ENCODE measurements at places on chromosomes 2 and 18. TPM values are rescaled to one million over a fixed set of nuclear protein-coding genes. Genes with fewer than 3 reads are reported as not detected.

DNA sequence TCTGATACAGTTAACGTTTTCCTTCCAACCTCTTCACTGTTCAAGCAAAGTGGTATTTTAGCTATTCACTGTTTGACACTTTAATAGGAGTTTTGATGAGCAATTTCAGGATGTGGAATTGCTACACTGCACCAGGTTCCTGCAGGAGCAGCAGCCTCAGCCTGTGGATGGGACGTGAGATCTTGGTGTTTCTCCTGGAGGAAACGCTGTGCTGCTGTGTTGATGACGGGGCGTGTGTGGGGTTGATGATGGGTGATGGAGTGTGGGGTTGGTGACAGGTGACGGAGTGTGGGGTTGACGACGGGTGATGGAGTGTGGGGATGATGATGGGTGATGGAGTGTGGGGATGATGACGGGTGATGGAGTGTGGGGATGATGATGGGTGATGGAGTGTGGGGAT lies 98.9 kb downstream of the RTP5 start:
- no peak for DNase-seq

DNA sequence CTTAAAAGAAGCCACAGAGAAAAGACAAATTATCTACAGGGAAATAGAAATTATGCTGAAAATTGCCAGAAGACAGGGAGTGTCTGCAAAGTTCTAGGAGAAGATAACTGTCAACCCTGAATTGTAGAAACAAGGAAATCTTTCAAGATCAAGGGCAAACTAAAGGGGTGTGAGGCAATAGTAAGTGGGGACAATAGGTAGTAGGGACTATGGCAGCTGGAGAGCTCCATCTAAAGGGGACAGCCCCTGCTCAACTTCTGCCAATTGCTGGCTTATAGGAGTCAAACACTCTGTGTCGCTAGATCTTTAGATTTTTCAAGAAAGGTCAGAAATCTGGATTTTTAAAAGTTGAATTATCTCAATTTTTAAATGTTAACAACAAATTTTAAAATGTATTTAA lies 10.1 kb upstream of the ST3GAL5 start:
- no peak for DNase-seq

- DNase-seq = no peak
Observed at GRCh38 chr2:18474700-18475099, 85.8 kb downstream of the RDH14 start.

DNA sequence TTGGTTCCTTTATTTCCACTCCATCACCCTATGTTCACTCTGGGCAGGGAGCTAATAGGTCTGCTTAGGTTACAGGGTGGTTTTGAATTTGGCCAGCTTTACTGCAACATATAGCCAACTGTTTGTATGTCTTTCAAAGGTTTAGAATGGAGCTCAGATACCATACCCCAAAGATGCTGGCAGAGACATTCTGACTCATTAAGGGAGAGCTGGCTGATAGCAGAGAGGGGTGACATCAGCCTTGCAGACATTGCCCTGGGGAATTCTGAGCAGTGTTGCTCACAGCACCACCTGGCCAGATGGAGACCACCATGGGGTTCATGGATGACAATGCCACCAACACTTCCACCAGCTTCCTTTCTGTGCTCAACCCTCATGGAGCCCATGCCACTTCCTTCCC lies 2.1 kb downstream of the PROKR1 start:
- DNase-seq = no peak

DNA sequence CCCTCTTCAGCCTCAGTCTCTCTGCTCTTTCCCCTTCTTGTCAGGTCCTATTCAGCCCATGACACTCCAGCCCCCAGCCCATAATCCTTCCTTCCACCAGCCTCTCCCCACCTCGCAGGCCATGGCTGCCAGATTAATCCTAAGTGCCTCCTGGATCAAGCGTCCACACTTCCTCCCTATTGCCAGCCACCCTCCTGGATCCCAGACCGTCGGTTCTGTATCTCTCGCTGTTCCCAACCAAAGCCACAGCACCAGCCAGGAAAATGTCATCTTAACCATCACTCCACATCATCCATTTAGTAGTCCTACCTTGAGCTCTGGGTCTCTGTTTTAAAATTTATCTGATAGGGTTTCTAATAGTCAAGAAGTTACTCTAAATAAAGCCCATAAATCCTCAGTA lies 49.5 kb downstream of the NDUFA10 start:
- DNase-seq = no peak

DNA sequence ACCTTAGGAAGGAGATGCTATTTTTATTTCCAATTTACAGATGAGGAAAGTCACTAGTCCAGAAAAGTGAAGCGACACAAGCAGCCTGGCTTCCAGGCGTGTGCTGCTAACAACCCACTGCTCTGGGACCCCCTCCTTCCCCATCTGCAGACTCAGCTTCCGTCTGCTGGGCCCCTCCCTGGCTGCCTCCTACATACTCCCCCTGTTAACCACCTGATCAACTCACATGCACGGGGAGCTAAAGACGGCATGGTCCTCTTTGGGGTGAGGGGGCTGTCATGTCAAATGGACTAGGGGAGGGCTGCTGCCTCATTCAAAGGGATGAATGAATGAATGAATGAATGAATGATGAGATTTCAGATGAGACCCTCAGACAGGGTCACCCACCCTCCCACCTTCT lies 184.2 kb downstream of the CTIF start:
- peak; percentile 27 for DNase-seq

DNA sequence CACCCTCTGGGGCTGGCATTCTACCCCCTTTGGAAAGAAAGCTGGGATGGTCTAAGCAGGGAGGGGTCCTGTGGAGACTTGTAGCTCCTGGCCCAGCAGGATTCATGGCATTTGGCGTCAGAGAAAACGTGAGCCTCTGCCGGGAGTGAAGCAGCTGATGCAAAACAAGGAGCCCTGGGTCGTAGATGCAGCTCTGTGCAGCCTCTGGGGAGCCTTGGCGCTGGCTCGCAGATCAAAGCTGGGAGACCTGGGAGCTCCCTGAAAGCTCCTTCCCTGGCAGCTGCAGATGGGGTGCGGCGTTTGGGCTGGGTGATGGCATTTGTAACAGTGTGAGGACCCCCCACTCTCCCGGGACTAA lies 148.3 kb downstream of the KLHL29 start:
- DNase-seq = peak; percentile 11

The ZAP70 gene
- total RNA-seq = 1.5 TPM
